ENCODE measurements at places on chromosomes 12 and 14.

GRCh38 chr12:116465856-116466255, 93.3 kb upstream of the MAP1LC3B2 start:
- H3K4me1 ChIP-seq: no peaks in the 10 kb centered on the region
- no peak overlapping the region for H3K27ac ChIP-seq
- H3K27me3 ChIP-seq: no peaks in the 10 kb centered on the region
- no peak for DNase-seq
- no peak overlapping the region for H3K4me3 ChIP-seq
- H3K36me3 ChIP-seq: no peaks in the 10 kb centered on the region

DNA sequence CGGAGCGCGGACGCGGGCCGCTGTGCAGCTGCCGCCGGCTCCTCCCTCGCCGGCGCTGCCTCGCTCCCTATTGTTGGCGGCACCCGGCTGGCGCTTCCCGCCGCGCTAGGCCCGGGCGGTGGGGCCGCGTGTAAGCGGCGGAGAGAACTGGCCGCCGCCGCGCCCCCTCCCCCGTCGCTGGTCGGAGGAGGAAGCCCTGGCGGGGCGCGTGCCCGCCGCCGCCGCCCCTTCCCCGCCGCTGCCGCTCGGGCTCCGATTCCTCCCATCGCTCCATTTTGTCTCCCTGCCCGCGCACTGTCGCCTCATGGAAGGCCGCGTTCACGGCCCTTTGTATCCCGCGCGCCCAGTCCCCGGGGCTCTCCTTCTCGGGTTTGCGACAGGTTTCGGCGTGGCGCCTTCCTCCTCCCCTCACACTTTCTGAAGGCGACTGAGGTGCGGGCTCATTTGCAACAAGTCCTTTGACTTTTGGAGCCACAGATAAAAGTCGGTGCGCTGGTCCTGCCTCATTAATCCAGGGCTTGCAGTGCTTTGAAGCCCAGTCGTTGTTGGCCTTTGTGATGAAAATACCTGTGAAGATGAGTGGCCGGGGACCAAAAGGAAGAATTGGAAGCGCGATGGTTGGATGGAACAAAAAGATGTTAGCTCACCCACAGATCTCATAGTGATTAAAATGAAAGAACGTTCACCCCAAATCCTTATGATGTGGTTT, 707 bp downstream of the CPSF6 start:
- no peaks in the 10 kb centered on the region for H3K27me3 ChIP-seq
- peak; percentile 60 for DNase-seq
- H3K4me3 ChIP-seq: peak overlapping the region; percentile 95
- peaks cover 3% of the 10 kb centered on the region for H3K36me3 ChIP-seq

DNA sequence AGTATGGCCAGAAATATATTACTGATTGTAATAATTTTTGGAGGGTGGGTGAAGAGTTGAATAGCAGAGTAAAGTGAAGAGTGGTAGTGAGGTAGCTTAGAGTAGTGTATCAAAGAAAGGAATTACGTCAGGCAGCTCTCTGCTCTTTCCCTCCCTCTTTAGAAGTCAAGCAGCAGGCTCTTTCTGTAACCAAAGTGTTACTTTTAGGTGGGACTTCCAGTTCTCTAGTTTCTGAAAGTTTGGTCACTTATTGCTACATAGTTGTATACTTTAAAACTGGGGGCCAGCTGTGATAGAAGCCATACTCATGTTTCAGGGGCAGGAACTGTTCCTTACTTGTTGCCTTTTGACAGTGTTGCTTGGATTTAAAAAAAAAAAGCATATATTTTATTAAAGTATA, 30.6 kb downstream of the ATF7IP start:
- H3K36me3 ChIP-seq: peaks cover 24% of the 10 kb centered on the region
- DNase-seq: no peak
- peak overlapping the region; percentile 63 for H3K27ac ChIP-seq
- H3K27me3 ChIP-seq: no peaks in the 10 kb centered on the region
- peak overlapping the region; percentile 18 for H3K4me3 ChIP-seq
- H3K4me1 ChIP-seq: peaks cover 55% of the 10 kb centered on the region

- H3K4me3 ChIP-seq: no peak overlapping the region
- no peaks in the 10 kb centered on the region for H3K27me3 ChIP-seq
- no peak for DNase-seq
- H3K4me1 ChIP-seq: peaks cover 9% of the 10 kb centered on the region
- H3K27ac ChIP-seq: no peak overlapping the region
These were observed 2.3 kb downstream of the TMED10 start for GRCh38 chr14:75174066-75174465.

DNA sequence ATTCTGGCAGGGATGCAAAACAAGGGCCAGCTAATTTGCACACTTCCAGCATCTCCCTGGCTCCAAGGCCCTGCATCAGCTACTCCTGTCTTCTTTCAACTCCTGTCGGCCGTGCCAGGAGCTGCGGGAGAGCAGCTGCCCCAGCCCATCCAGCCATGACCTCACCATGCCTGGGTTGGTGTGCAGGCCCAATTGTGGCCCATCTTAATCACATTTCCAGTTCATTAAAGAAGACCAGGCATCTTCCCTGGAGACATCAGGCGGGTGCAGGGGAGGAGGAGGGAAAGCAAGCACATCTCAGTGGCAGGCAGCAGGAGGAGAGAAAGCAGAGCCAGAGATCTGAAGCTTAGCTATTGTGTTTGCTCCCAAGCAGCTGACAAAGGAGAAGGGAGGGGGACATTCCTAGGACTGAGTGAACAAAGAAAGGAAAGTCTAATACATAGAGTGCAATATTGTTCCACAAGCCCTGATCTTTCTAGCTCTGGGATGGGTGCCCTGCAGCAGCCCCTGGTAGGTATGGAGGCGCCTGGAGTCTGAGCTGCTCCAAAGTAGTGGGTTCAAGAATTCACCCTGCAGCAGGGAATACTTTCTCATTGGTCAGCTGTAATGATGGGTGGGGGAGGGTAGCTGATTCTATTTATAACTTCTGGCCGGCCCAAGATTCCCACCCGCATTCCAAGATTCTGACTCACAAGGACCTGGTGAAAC, 40.1 kb downstream of the VWF start:
- H3K4me3 ChIP-seq: no peak overlapping the region
- H3K27me3 ChIP-seq: no peaks in the 10 kb centered on the region
- no peak overlapping the region for H3K27ac ChIP-seq
- no peak for DNase-seq
- no peaks in the 10 kb centered on the region for H3K36me3 ChIP-seq
- H3K4me1 ChIP-seq: no peaks in the 10 kb centered on the region

- H3K4me1 ChIP-seq: no peaks in the 10 kb centered on the region
- H3K27me3 ChIP-seq: no peaks in the 10 kb centered on the region
- H3K27ac ChIP-seq: no peak overlapping the region
- H3K36me3 ChIP-seq: no peaks in the 10 kb centered on the region
- no peak overlapping the region for H3K4me3 ChIP-seq
These were observed 52.8 kb downstream of the PPM1H start for GRCh38 chr12:62882140-62882539.

- no peaks in the 10 kb centered on the region for H3K27me3 ChIP-seq
- H3K27ac ChIP-seq: no peak overlapping the region
- no peak for DNase-seq
- H3K4me3 ChIP-seq: no peak overlapping the region
- H3K4me1 ChIP-seq: no peaks in the 10 kb centered on the region
These were observed 33.9 kb downstream of the SPX start for GRCh38 chr12:21559855-21560569.

- peak overlapping the region; percentile 2 for H3K27ac ChIP-seq
- no peaks in the 10 kb centered on the region for H3K27me3 ChIP-seq
These were observed 114.1 kb downstream of the PAPOLA start for GRCh38 chr14:96616161-96616721.
